ENCODE measurements at places on chromosomes 3 and 15.

- no peak for DNase-seq
Observed at GRCh38 chr15:58908550-58909309, 24.7 kb downstream of the SLTM start.

DNA sequence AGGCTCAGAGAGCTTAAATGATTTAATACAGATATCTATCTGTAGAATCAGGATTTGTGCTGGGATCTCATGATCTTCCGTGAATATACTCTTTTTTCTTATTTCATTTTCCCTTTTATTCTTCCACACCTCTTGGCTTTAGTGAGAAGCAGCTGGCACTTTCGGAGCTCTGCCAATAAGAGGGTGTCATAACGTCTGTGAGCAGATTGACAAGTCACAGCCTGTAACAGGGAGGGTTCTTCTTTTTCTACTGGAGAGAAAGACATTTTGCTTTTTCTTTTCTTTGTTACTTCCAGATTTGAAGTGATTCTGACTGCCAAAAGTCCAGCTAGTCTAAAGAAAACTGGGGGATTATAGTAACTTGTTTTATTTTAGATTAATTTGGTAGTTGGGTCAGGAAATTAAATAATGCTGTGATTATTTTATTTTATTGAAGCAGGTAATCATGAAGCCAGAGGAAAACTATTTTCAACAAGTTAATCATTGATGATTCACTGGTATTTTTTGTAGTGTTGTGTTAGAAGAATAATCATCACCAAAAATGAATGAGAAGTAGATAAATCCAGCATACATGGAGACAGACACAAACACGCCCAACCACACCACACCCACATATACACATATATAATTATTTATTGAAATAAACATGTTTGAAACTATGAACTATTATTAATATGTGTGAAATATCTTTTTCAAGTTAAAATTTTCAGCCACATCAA is 69.8 kb downstream of the TNFAIP8L3 start:
- no peak for DNase-seq

- DNase-seq: no peak
Observed at GRCh38 chr3:76765511-76765910, 274.4 kb upstream of the ROBO2 start.

- DNase-seq: no peak
Observed at GRCh38 chr3:158747417-158747816, 15.2 kb upstream of the RARRES1 start.

DNA sequence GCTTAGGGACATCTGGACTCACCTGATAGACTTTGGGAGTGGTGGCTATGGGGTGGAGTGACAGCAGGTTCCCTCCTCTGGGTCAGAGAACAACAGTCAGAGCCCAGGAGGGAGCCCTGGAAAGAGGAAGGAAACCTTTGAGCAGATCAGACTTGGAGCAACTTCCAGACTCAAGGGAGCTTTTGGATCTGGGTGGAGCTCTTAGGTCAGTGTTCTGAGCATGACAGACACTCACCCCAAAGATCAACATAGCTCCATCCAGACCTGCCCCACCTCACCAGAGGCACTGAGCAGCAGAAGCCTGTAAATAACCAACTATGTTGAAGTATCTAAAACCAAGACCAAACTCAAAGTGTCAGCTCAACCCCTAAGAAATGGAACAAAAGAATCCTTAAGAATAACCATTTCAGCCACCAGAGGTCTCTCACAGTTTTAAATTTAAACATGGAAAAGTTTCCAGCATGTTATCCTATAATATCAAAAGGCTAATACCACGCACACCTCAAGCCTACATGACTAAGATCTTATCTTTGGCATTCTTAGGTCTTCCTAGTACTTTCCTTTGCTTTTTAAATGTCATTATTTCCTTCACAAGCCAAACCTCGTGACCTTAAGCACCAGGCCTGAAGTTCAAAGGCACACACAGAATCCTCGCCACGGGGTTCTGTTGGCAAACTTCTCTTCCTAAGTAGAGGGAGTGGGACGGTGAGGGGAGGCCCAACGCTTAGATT is 56.4 kb downstream of the UMPS start:
- peak; percentile 48 for DNase-seq

DNA sequence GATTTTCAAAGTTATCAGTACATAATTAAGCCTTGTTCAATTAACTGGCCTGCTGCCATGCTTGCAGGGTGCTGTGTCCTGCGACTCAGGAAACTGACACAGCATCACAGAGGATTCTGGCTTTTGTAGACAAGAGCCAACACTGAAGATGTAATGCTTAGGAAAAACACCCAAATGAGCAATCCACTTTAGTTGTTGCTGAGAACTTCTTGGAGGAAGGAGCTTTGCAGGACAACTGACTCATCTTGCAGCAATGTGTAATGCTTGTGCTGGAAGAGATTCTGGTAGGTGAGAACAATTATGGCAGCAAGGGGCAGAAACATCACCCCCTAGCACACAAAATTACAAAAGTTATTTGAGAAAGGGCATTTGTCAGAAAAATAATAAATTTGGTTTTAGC is 67.6 kb downstream of the NLGN1 start:
- DNase-seq: peak; percentile 55

DNA sequence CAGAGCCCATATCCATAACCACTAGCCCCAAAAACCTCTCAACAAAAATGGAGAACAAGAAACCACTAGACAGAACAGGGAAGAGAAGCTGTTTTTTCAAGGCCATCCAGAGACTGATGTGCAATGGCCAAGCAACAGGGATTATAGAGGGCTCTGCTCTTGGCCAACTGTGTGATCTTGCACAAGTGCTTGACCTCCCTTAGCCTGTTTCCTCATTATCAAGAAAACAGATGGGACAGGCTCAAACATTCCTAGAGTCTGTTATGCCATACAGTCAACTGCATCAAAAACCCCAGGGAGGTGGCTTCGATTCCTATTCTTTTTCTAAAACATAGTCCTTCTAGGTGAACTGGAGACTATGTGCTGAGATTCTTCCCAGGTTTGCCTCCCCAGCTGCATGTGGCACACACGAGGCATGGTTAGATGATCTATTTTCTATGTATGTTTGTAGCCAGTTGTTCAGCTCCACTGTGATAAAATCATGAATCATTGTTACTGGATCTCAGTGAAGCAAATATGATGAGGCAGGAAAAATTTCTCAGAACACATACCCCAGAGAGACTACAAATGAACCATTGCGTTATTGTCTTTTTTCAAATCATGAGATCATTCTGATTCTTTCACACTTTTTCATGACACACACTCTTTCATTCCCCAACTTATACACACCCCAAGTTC is 132.9 kb upstream of the TGFBR2 start:
- DNase-seq: peak; percentile 55

DNA sequence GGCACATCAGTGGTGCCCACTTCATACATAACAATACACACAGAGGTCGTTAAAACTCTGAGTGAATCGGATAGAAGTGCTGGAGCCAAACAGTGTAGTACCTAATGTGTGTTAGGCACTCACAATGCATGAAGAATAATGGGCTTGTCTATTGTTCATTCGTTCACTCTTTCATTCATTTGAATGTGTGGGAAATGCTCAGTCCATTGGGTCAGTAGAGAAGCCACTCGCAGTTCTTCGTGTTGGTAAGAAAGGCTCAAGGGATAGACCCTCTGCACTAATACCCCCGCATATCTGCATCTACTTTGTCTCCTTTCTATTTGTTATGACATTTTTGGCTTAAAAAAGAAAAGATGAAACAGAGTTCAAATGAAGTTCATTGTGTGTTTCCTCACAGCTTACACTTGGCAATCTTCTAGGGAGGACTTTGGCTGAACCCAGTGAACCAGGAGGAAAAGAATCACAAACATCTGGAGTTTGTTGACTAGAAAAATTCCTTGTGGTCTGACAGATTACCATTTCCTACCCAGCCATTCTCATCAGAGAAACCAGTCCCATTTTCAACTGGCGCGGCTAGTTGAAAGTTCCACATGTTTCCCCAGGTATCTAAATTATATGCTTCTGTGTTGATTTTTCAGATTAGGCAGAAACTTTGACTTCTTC is 32.8 kb upstream of the MFSD1 start:
- DNase-seq: peak; percentile 94

DNA sequence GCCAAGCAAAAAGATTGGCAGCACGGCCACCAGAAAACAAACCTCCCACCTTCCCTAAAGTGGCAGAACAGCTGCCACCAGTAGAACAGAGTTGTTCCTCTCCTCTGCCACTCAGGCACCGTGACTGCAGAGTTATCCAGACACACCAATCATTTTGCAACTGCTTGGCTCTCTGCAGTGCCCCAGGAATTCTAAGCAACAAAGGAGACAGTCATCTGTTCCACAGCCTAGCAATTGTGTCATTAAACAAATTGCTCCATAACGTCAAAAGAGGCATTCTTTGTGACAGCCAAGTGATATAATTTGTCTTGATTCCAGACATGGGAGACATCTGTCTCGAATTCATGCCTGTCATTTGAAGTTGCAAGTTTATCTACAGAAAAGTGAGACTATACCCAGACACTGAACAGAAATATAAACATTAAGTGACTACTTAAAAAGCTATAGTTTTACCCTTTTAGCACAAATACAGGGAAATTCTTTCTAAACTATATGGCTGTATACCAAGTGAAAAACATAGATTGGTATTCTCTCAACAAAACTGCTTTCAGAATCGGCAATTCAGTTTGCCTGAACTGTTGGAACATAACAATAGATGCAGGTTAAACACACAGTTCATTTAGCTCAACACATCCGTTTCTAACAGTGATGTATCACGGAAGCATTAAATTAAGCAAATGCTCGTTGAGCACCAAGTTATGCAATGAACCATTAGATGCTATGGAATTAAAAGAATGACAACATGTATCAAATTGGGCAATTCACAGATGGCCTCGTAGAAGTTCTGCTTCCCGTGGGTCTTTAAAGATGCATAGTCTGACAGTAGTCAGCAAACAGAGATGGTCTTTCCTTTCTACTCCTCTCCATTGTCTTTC is 281.3 kb downstream of the FGF12 start:
- peak; percentile 16 for DNase-seq

DNA sequence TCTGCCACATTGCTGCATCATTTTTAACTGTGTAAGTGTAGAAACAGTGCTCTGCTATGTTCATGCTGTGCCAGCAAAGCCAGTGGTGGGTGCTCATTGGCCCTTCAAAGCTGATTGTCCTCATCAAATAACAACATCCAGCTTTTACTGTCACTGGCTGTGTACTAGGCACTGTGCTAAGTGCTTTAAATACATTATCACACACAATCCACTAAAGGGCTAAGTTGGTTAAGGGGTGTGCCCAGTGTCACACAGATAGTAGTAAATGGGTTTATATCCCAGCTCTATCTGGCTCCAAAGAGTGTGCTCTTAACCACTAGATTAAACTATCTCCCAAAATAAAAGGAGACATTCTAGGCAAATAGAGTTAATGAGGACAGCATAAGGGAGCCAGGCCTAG is 7.7 kb downstream of the TUBGCP4 start:
- no peak for DNase-seq

GRCh38 chr3:122299872-122300460 is 25.1 kb upstream of the CSTA start:
- DNase-seq: peak; percentile 9

- DNase-seq: no peak
Observed at GRCh38 chr3:5784690-5785089, 597.2 kb downstream of the EDEM1 start.

GRCh38 chr15:69576035-69576526 is 123.5 kb downstream of the RPLP1 start:
- peak; percentile 17 for DNase-seq

DNA sequence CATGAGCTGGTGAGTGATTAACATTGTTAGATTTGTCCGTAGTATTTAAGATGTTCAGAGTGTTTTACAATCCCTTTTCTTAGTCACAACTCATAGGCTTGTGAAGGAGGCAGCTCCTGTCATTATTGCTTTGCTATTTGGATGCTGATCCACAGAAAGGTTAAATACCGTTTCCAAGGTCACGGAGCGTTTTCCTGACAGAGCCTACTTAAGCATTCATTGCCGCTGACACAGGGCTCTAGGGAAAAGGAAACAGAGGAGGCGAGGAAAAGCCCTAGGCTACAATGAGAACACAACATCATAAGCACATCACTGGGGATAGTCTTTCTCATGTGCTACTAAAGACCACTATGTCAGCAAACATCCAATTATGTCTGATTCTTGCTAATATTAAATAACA is 38.5 kb upstream of the CPB1 start:
- DNase-seq: peak; percentile 67

DNA sequence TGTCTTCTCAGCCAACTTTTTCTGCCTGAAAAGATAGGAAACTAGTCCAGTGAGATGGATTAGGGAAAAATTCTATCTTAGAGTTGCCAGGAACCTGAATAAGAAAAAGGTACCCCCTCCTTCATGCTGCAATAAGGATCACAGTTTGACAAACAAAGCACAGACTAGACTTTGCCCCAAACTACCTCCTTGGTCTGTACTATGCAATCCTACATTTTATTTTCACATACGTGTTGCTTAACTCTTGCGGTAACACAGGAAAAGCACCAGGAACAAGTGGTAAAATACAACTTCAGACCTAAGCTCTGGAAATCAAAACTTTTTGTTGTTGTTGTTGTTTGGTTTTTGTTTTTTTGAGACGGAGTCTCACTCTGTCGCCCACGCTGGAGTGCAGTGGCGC is 11.3 kb upstream of the IL12A start:
- DNase-seq: no peak

DNA sequence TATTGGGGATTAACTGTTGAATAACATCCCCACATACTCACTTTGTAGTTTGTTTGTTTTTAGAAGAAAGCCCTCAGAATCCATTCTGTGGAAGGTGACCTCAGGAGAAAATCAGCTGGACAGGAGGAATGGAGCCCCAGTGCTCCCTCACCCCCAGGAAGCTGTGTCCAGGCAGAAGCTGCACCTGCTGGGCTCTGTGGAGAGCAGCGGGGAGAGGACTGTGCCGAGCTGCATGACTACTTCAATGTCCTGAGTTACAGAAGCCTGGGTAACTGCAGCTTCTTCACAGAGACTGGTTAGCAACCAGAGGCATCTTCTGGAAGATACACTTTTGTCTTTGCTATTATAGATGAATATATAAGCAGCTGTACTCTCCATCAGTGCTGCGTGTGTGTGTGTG is 14.0 kb downstream of the TIGIT start:
- DNase-seq: no peak

GRCh38 chr15:69909719-69910444 is 187.8 kb downstream of the TLE3 start:
- no peak for DNase-seq

- DNase-seq: peak; percentile 59
Observed at GRCh38 chr15:77418391-77418965, 1.4 kb downstream of the PEAK1 start.

GRCh38 chr3:62242831-62243509 is 130.4 kb downstream of the FEZF2 start:
- no peak for DNase-seq

All from fibroblast of upper back skin (primary cell).